ENCODE measurements at places on chromosomes 5 and 9.

GRCh38 chr5:54289769-54290168, 20.6 kb downstream of the ARL15 start:
- no peak for DNase-seq

DNA sequence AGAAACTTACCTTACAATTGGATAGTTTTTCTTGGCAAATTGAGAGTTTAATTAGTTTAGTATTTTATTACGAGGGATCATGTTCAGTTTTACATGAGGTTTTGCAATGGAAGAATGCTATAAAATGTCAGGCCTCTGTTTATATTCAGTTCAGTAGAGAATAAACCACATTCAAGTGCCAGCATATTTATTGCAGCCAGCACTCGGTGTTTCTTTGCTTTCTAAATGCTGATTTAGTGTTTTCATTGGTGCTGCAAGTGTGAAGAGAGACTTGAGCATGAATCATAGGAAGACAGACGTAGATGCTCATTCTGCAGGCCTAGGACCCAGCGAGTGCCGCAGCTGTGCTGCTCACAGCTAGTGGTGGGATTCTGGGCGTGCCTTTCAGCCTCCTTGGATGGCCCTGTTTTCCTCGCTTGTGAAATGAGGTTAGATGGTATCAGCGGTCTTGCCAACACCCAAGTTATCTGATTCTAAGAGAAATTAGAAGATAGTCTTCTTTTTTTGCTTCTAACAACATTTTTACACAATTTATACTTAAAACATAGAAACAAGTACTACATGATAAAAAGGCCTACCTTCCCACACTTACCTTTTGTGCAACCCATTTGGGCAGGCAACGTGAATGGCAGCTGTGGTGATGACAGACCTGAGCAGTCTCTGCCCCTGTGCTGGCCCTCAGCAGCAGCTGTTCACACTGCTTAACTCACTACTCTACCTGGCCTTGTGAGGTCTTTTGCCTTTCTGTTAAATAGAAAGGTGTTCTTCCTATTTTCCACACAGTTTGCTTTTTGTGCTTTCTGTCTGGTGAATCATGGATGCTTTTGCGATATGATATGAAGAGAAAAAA, 26.8 kb upstream of the TNFAIP8 start:
- DNase-seq: no peak

GRCh38 chr5:51347704-51348103, 35.5 kb upstream of the ISL1 start:
- no peak for DNase-seq

DNA sequence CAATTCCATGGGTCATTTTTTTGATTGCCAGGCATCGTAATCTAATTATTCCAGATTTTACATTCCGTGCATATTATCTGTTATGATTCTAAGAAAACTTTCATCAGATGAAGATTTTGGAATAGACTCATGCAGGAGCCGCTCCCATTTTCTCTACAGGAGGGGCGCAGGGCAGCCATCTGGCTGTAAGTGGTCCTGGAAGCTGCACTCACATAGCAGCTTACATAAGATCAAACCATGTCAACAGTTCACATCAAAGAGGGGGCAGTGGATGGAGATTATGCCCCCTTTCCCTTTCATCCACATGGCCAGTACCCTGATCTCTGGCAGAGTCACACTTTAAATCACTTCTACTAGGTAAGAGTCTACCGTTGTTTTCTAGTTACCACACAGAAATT, 73.3 kb upstream of the PCA3 start:
- no peak for DNase-seq

DNA sequence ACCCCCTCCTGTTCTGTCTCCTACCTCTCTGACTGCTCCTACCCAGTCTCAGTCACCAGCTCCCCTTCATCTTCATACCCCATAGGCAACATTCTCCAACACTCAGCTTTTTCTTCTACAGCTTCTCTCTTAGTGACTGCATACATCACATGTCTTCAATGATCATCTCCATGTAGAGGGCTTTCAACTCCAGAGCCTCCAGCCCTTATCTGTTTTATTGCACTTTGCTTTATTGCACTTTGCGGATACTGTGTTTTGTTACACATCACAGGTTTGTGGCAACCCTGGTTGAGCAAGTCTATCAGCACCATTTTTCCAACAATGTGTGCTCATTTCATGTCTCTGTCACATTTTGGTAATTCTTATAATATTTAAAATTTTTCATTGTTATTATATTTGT, 230.7 kb downstream of the DEPDC1B start:
- DNase-seq: no peak

- no peak for DNase-seq
Observed at GRCh38 chr9:38226491-38226951, 157.5 kb upstream of the SHB start.

DNA sequence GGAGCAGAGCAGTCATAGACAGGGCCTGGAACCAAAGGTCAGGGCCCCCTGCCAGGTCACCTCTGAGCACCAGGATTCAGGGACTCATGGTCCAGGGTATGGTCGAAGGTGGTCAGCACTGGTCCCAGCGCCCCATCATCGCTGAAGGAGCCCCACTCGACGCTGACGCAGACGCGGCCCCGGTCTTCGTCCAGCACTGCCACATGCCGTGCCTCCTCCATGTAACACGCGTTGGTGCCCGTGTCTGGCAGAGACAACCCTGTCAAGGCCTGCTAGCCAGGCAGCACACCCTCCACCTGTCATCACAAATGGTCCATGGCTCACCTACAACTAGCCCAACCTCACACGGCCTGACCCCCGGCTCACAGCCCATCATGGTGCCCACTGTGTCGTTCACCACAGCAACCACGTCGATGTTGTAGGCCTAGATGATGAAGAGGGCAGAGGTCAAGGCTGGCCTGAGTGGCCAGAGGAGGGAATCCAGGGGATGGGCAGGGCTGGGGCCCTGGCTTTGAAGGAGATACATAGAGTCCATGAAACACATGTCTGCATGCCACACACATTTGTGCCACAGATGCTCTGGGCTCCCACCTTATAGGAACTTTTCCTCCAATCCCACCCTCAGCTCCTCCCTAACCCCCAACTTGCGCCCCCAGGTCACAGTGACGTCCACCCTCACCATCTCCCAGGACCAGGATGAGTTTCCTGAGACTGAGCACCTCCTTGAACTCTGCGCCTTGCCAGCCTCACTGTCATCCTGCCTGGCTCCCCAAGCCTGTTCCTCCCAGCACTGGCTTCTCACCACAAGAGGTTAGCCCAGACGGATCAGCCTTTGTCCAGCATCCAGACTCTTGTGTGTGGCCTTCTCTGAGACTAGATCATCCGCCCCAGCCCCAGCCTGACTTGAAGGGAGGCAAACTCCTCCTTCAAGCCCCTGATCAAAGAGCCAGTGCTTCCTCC, 9.5 kb downstream of the HK3 start:
- DNase-seq: no peak

DNA sequence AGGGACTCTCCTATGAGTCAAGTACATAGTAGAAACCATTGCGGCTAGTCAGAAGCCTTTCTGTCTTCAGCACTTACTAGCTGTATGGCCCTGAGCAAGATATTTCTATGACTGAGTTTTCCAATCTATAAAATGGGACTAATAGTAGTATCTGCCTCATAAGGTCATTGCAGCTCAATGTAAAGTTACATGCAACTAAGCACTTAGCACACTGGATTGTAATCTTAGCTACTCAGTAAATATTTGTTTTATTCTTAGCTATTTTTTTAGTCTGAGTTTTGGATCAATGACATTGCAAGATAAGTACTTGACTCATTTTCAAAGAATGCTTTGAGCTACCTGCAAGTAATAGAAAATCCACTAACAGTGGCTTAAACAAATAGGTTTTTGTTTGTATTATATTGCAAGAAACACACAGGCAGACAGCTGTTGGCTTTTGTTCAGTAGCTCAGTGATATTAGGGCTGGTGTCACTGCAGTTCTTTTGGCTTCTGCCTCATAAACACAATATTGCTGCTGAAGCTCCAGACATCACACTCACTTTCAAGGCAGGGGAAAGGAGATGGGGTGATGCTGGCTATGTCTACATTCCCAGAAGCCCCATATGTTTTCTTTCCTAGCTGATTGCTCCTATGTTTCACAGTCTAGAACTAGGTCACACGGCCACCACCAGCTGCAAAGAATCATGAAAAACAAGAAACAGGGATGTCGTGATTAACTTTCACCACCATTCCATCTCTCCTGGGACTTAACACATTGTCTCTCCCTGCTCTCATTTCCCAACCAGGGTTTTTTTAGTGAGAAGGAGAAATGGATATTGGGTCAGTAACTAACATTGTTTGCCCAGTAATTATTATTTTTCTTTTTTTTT, 26.9 kb upstream of the FAT2 start:
- no peak for DNase-seq

DNA sequence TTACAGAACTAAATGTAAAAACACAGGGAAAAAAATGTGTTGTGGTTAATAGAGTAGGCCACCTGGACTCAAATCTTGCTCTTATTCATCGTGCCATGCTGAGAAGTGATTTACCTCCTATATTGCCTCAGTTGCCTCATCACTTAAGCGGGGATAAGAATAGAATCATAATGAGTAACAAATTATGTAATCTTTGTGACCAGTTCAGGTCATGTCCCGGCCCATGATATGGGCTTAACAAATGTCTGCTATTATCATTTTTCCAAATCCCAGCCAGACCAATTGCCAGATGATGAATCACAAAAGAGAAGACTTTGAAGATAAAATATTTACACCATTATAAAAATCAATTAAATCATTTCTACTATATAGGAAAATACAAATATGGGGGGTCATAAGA, 89.8 kb downstream of the CDH6 start:
- DNase-seq: no peak

- no peak for DNase-seq
Observed at GRCh38 chr9:124411514-124412227, 3.6 kb downstream of the PSMB7 start.

DNA sequence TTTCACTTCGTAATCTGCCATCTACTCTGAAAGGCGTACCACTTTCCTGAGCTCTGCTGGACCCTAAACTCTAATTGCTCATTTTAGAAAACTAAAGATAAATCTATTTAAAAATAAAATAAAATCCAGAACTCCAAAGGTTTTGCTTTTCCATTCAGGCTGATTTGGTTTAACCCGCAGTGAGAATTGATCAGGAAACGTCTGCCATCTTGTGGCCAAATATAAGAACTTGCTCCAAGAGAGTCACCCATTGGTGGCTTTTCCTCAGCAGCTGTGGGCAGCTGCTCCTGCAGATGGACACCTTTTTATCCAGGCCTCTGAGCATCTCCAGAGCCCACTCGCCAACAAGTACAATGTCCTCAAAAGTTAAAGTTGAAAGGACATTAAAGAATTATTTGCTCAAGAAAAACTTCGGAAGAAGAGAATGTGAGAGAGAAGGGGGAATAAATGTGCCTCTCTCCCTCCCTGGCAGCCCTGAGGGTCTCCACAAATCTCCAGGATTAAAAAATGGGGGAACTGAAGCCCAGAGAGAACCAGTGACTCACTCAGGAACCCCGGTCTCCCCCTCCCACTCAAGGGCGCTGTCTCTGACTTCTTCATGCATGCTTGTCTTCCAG, 4.1 kb downstream of the SAXO1 start:
- DNase-seq: no peak

- DNase-seq: no peak
Observed at GRCh38 chr5:166045961-166046360, 2245.5 kb upstream of the WWC1 start.

- DNase-seq: no peak
Observed at GRCh38 chr9:111627260-111627963, 3.7 kb upstream of the DNAJC25 start.

GRCh38 chr9:113154946-113155345, 4.1 kb downstream of the SLC31A2 start:
- DNase-seq: no peak
